ENCODE measurements at places on chromosomes 11 and 22. TPM values are rescaled to one million over a fixed set of nuclear protein-coding genes. Genes with fewer than 3 reads are reported as not detected.

- no peak overlapping the region for H3K27ac ChIP-seq
- H3K4me3 ChIP-seq: no peak overlapping the region
- H3K36me3 ChIP-seq: no peaks in the 10 kb centered on the region
- DNase-seq: peak; percentile 87
- no peaks in the 10 kb centered on the region for H3K27me3 ChIP-seq
- peaks cover 74% of the 10 kb centered on the region for H3K4me1 ChIP-seq
Measured at GRCh38 chr11:59186130-59186594, 14.2 kb downstream of the DTX4 start.

- no peaks in the 10 kb centered on the region for H3K4me1 ChIP-seq
- no peak overlapping the region for H3K27ac ChIP-seq
- H3K36me3 ChIP-seq: no peaks in the 10 kb centered on the region
- no peak for DNase-seq
- H3K27me3 ChIP-seq: no peaks in the 10 kb centered on the region
Measured at GRCh38 chr11:60977836-60978235, 6.4 kb downstream of the CD6 start.

The ALDH3B2 gene
- total RNA-seq: 4.8 TPM

The YAP1 gene
- 120 TPM for total RNA-seq

DNA sequence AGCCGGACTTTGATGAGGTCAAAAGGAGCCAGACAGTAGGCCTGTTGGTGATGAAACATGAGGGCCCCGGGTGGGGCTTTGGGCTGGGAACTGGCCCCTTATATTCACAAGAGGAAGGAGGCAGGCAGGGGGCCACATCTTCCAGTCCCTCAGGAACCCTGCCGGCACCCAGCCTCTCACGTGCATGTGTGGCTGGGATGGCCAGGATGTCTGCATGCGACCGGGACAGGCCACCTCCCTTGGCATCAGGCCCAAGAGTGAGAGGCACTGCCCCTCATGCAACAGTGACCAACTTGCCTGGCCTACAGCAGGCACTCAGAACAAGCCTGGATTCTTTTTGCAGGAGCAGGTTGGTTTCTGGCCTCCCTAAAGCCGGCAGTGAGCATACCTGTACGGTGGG lies 5.4 kb downstream of the SLC25A45 start:
- H3K4me1 ChIP-seq: peaks cover 6% of the 10 kb centered on the region
- H3K4me3 ChIP-seq: no peak overlapping the region
- no peaks in the 10 kb centered on the region for H3K36me3 ChIP-seq
- H3K27me3 ChIP-seq: no peaks in the 10 kb centered on the region
- no peak for DNase-seq

The MS4A15 gene
- 26.8 TPM for total RNA-seq

DNA sequence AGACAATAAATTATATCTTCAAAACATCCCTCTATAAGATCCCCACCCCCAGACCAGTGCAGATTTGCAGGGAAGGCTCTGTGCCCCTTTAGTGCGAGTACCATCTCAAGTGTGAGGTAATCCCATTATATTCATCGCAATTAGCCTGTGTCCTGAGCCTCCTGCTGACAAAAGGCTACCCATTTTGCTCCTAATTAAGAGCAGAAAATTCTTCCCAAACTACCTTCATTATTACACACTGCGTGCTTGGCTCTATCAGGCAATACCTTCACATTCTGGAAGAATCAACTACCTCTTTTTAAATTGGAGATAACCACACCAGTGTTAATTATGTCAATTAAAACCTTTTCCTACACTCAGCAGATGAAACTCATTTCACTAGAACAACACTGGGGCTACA lies 1133.4 kb upstream of the CCDC90B start:
- no peaks in the 10 kb centered on the region for H3K27me3 ChIP-seq
- H3K4me1 ChIP-seq: no peaks in the 10 kb centered on the region
- no peak overlapping the region for H3K4me3 ChIP-seq
- no peaks in the 10 kb centered on the region for H3K36me3 ChIP-seq
- no peak for DNase-seq
- H3K27ac ChIP-seq: no peak overlapping the region

The LAYN gene
- total RNA-seq: 13.4 TPM

The PGA3 gene
- total RNA-seq: not detected

The GAS2 gene
- 1.6 TPM for total RNA-seq

DNA sequence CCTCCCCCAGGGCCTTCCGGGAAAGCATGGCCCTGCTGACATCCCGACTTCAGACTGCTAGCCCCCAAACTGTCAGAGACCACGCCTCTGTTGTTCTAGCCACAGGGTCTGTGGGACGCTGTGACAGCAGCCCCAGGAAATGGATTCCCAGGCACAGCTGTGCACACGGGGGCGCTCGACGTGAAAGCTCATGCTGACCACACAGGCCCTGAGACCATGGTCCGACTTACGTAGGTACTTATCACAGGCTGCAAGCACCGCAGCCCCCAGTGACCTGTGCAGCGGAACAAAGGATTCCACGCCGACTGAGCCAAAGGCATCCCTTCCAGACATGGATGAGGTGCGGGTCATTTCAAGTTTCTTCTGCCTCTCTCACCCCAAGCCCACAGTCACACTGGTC lies 150.6 kb downstream of the CTTN start:
- no peak overlapping the region for H3K4me3 ChIP-seq
- no peaks in the 10 kb centered on the region for H3K4me1 ChIP-seq
- DNase-seq: no peak

The DDTL gene
- total RNA-seq: 0.37 TPM
